Stimulated activated memory B cell treated with anti-CD40 and anti-IgM and Interleukin-4, amounts not matched to agents 10 μg/mL and 1 μg/mL and 100 μg/mL, for 72 hours (primary cell): ENCODE measurements at places on chromosomes 3 and 15.
A peak's percentile ranks its signal among the peaks of the same experiment; 100 is the strongest.

GRCh38 chr3:24495326-24495994 lies 810 bp upstream of the THRB start:
- no peak for ATAC-seq

- no peak for ATAC-seq
Observed at GRCh38 chr15:25969886-25970285, 106.8 kb upstream of the ATP10A start.

- no peak for ATAC-seq
Observed at GRCh38 chr15:62404194-62404985, 239.3 kb upstream of the C2CD4B start.

DNA sequence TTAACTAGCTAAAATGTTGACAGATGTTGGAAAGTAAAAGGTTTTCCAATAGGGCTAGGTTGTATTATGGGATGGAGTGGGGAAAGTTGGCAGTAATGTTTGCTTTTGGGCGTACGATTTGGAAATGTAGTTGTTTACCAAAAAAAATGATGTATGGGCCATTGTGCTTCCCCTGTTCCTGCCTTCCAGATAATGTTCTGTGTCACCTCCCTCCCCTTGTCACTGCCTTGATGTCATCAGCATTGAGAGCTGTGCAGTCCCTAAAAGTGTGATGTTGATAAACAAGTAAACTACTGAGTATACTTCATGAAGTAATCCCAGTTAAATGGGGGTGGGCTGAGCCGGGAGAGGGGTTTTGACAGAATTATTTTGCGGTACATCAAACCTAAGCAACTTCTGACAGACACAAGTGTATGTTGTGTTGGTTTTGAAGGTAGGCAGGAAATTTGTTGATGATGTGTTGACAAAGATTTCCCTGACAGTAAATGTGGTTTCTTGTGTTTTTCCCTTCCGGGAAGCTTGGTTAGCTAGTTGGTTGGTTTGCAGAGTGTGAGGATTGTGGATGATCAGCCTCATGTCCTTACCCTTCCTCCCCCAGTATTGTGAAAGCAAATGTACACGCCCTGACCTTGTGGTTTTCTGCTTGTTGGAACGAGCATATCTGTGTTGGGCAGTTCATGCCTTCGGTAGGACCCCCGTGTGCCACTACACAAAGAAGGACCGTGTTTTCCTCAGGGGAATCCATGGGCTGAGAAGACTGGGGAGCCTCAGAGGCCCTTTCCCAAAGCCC lies 87.3 kb downstream of the PGPEP1L start:
- ATAC-seq = no peak

DNA sequence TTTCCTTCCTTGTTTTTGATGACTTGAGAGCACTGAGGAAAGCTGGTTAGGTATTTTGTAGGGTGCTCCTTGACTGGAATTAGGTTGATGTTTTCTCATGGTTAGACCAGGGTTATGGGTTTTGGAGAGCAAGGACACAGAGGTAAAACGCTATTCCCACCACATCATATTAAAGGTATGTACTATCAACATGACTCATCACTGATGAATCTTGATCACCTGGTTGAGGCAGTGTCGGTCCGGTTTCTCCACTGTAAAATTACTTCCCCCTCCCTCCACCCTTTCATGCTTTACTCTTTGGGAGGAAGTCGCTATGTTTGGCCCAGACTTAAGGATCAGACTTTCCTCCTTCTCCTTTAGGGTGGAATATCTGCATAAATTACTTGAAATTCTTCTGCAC lies 201.6 kb downstream of the EDEM1 start:
- ATAC-seq = no peak

DNA sequence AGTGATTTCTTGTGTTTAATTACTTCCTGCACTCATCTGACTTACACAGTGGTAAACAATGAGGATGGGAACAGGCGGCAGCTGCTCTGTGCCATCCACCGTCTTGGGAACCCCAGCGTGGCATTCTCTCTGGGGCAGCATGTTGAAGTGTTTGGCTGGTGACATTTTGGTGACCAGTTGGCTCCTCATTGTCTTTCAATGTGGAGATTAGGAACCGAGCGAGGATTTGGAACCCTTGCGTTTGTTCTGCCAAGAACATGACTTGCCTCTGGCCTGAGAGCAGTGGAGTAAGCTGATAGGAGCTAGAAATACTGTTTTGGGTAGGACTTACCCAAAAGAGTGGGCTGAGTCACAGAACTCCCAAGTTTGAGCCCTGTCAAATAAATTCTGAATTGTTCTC lies 88.8 kb downstream of the IGF1R start:
- no peak for ATAC-seq

DNA sequence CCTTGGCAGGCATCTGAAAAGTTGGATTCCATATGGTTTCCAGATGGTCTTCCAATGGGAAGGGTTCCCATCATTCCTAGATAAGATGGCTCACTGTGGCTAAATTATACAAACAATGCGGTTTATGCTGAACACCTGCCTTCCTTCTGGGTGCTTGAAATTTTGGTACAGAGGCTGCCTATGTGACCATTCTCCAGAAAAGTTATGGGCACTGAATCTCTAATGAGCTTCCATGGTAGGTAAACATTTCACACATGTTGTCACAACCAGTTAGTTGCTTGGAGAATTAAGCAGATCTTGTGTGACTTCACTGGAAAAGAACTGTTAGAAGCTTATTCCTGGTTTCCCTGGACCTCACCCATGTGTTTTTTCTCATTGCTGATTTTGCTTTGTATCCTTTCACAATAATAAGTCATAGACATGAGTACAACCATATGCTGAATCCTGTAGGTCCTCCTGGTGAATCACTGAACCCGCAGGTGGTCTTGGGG lies 30.1 kb downstream of the PLOD2 start:
- ATAC-seq = no peak

GRCh38 chr15:49309889-49310288 lies 113.2 kb upstream of the FGF7 start:
- no peak for ATAC-seq

- ATAC-seq = no peak
Observed at GRCh38 chr15:73034221-73034620, 18.0 kb upstream of the NEO1 start.

- ATAC-seq = peak; percentile 82
Observed at GRCh38 chr15:63892794-63893441, 59.2 kb upstream of the HERC1 start.

- ATAC-seq = no peak
Observed at GRCh38 chr3:108863799-108864135, 41.2 kb downstream of the TRAT1 start.

GRCh38 chr3:62873451-62873760 lies 1.8 kb downstream of the CADPS start:
- ATAC-seq = no peak

DNA sequence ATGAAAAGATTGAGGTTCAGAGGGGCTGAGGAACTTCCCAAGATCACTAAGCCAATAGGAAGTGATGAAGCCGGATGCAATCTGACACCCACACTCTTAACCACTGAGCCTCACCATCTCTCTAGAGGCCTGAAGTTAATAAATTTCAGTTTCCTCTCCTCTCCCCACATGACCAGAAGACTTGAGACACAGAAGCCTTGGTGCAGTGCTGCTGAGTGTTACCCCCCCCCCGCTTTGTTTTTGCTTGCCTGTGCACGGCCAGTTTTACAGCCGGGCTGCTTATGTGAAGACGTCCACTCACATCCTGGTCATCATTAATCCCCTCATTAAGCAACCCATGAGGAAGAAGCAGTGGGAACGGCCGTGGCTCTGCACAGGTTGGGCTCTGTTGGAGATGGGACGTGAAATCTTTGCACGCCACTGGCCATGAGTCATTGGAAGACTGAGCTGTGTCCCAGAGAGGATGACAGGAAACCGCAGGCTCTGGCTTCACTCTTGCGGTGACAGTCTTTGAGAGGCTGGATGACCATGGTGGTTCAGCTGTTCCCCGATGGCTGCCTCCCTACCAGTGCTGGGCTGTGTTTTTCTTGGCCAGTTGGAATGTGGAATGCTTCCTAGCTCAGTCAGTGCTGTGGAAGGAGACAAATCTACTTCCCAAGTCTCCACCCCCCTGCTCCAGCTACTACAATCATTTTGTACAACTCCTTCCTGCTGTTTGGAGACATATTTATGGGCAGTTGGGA lies 232.6 kb upstream of the LRTM1 start:
- peak; percentile 31 for ATAC-seq

DNA sequence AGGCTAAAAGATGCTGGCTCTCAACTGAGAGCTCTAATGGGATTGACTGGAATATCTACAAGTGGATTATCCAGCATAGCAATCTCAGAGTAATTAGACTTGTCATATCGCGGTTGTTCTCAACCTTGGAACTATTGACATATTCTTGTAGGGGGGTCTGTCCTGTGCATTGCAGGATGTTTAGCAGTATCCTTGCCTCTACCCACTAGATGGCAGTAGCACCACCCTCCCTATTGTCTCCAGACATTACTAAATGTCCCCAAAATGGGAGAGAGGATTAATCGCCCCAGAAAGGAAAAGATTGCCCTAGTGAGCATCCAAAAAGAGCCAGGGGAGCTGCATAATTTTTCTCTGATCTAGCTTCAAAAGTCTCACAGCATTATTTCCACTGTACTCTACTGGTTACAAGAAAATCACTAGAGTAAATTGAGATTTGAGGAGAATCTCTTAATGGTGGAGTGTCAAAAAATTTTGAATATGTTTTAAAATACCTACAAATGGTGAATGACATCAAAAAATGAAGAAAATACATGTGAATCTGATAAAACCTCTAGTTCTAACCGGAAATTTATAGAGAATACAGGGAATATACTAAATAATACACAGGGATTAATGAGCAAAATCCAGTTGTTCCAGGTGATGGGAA lies 388.2 kb upstream of the AGTR1 start:
- peak; percentile 63 for ATAC-seq

GRCh38 chr3:52019352-52020080 lies 23.8 kb upstream of the RPL29 start:
- ATAC-seq = no peak

GRCh38 chr3:7166460-7166859 lies 305.5 kb downstream of the GRM7 start:
- no peak for ATAC-seq

- ATAC-seq = no peak
Observed at GRCh38 chr3:197874064-197874463, 75.9 kb upstream of the RPL35A start.

- ATAC-seq = no peak
Observed at GRCh38 chr15:63338170-63338569, 43.5 kb downstream of the CA12 start.

GRCh38 chr3:66198437-66199088 lies 22.2 kb upstream of the SLC25A26 start:
- ATAC-seq = peak; percentile 46

GRCh38 chr3:32499585-32499984 lies 3.1 kb downstream of the CMTM6 start:
- ATAC-seq = no peak

DNA sequence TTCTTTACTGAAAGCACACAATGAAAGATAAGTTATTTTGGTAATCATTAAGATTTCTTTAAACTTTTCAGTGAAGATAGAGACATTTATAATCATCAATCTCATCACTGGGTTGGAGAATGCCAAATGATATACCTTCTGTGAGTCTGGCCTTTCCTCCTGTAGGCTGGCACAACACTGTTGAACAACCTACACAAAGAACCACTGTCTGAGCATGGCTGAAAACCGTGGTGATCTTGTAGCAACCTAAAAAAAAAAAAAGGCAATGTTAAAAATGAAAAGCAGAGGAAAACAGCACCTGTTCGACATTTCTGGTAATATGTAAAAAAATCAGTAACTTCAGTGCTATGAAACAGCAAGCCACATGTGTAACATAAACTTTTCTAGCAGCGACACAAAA lies 1.8 kb downstream of the RPS27L start:
- no peak for ATAC-seq

DNA sequence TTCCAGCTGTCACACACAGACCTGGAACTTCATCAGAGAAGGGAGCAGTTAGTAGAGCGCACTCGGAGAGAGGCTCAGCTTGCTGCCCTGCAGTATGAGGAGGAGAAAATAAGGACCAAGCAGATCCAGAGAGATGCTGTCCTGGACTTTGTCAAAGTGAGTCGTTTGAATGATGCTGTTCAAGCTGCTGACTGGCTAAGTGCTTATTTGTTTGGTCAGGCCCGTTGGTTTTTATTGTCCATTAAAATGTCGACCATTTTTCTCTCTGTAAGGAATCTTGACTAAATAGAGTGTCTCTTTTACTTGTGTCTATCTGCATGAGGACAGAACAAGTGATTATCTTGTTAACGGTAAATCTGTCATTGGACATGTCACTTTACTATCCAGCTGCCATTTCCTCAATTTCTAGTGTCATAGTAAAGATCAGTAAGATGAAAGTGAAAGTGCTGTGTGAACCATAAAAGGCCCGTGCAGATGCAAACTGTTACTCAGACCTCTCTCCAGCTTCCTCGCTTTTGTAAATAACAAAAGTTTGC lies 56.9 kb downstream of the LRCH3 start:
- peak; percentile 94 for ATAC-seq

DNA sequence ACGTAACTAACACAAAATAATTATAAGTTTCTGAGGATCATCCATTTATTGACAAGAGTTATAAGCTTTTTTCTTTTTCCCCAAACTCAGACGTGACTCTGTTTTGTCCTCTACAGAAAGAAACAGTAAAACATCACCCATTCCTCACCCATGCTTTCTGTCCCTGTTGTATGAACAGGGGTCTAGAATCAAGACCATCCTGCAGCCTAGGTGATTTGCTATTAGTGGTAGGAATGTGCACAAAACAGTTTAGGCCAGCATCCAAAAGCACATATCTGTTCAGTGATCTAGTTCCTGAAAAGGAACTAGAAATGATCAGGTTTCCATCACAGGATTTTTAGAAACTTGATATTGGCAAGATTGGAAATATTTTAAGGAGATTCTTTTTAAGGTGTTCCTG lies 527.6 kb downstream of the SOX2 start:
- ATAC-seq = no peak

DNA sequence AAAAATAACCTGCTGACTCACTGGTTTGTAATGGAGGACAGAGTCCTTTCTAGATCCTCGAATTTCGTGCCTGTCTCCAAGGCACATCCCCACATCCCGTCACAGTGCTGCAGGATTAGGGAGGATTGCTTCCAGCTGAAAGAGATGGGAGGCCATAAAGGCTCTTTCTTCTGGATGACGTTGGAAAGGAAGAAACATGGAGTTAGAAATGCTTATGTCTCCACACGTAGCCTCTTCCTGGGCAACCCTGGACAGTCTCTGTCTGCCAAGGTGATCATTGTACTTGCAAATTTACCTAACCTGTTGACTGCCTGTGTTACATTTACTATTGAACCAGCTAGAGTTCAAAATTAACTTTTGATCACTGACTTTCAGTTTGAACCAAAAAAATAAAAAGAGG lies 27.6 kb upstream of the VILL start:
- ATAC-seq = no peak

- ATAC-seq = no peak
Observed at GRCh38 chr3:15316998-15317435, 15.4 kb downstream of the SH3BP5 start.

GRCh38 chr3:46272028-46272451 lies 29.8 kb downstream of the CCR3 start:
- ATAC-seq = no peak

- no peak for ATAC-seq
Observed at GRCh38 chr3:186365202-186365974, 3.4 kb upstream of the DGKG start.

GRCh38 chr3:17352620-17353019 lies 389.8 kb downstream of the TBC1D5 start:
- ATAC-seq = no peak
